Nucleus accumbens (tissue), 56 donors: ENCODE measurements at places on chromosomes 7 and 10.

- DNase-seq: no peak
Measured at GRCh38 chr7:18803923-18804322, 308.4 kb downstream of the HDAC9 start.

DNA sequence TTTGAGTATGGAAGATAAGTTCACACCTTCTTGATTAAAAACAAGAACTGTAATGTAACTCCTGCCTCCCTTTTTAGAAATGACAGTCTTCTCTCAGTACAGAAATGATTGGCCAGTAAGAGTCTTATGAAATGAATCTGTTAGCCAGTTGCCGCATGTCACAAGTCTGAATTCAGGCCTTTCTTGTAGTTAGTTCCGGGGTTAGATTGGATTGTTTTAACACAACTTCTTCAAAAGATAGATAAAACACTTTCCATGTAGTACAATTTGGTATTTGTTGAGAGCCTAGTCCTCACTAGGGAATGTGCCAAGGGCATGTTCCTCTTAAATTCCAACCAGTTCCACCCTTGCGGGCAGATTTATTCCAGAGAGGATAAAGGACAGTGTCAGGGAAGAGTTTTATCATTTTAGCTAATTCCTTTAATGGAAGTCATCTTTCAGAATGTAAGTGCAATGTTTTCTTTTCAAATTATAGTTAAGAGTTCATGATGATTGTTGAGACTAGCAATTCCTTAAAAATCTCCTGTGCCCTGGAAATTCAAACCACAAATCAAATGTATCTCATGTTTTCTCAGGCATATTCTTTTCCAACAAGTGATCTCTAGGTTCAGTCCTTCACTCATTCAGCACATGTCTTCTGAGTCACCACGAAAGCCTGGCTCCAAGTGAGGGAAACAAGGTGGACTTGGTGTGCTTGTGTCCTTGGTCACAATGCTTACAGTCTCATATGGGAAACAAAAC lies 4.1 kb downstream of the FHIP2A start:
- DNase-seq: no peak

- DNase-seq: no peak
Measured at GRCh38 chr7:98250789-98251188, 1.2 kb downstream of the TECPR1 start.

GRCh38 chr7:130838738-130839137 lies 104.7 kb upstream of the KLF14 start:
- no peak for DNase-seq

GRCh38 chr10:4169448-4169847 lies 384.4 kb upstream of the KLF6 start:
- no peak for DNase-seq

GRCh38 chr7:158140538-158141220 lies 446.9 kb downstream of the PTPRN2 start:
- no peak for DNase-seq

- DNase-seq: no peak
Measured at GRCh38 chr10:23516530-23516929, 77.7 kb downstream of the OTUD1 start.
